ENCODE measurements at places on chromosomes 5 and 9. TPM values are rescaled to one million over a fixed set of nuclear protein-coding genes. Genes with fewer than 3 reads are reported as not detected.

DNA sequence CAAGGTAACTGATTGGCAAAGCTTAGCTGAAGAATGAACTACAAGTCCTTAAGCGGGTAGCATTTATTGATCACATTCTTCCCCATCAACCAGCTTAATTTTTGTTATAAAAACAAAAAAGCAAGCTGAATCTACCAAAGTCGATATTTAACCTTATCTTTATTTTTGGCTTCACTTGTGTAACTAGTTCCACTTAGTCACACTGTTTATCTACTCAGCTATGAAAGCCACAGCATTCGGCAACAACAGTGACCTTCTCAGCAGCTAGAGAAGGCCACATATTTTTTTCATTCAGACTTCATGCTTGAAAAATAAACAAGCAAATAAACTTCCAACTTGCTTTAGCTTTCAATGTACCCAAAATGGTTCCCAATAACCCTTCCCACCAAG, 69.4 kb downstream of the KLHL3 start:
- H3K4me3 ChIP-seq, result no peak overlapping the region
- DNase-seq, result no peak
- H3K27me3 ChIP-seq, result no peaks in the 10 kb centered on the region
- H3K4me1 ChIP-seq, result peaks cover 14% of the 10 kb centered on the region
- no peak overlapping the region for H3K27ac ChIP-seq

Gene ADGRD2
- not detected for total RNA-seq

DNA sequence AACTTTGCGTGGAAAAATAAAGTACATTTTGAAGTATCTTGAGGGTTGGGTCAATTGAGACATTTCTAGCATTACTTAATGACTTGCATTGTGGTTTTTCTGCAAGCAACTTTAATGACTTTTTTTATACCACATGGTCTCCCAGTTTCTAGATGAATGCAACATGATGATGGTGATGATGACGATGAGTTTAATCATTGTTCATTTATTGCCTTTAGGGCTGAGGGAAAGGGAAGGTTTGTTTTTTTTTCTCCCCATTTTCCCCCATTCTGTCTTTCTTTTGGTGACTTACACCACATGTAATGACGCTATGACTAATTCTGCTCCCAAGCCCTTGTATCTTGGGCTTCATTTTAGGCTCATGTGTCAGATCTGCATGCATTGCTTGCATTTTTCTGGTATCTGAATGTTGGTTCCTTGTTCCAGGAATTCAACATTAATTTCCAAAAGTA, 57.7 kb upstream of the NXNL2 start:
- no peaks in the 10 kb centered on the region for H3K4me1 ChIP-seq
- H3K36me3 ChIP-seq, result peaks cover 28% of the 10 kb centered on the region
- H3K27ac ChIP-seq, result no peak overlapping the region
- DNase-seq, result no peak
- no peak overlapping the region for H3K4me3 ChIP-seq

GRCh38 chr9:93667627-93668026, 91.2 kb downstream of the PHF2 start:
- H3K4me3 ChIP-seq, result no peak overlapping the region
- H3K27me3 ChIP-seq, result no peaks in the 10 kb centered on the region
- H3K4me1 ChIP-seq, result no peaks in the 10 kb centered on the region
- peaks cover 33% of the 10 kb centered on the region for H3K36me3 ChIP-seq
- DNase-seq, result peak; percentile 20

Gene EGR1
- total RNA-seq, result 85.6 TPM

DNA sequence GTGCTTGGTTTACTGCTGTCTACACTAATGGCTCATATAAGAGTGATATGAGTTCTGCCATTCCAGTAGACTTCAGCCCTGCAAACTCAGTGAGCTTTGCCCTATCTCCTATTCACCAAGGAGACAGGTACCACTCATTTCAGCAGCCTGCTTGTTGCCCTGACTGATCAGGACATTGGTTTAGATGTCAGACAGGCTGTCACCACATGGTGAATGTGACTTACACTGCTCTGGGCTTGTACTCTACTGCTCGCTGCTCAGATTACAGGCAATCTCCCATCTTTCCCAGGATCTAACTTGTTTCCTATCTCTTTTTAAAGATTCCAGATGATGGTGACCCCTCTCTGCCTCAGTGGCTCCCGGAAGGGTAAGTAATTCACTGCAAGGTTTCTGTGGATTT, 123.3 kb upstream of the RUSC2 start:
- no peak overlapping the region for H3K4me3 ChIP-seq
- H3K4me1 ChIP-seq, result peaks cover 14% of the 10 kb centered on the region
- H3K27ac ChIP-seq, result no peak overlapping the region
- H3K36me3 ChIP-seq, result peaks cover 22% of the 10 kb centered on the region

DNA sequence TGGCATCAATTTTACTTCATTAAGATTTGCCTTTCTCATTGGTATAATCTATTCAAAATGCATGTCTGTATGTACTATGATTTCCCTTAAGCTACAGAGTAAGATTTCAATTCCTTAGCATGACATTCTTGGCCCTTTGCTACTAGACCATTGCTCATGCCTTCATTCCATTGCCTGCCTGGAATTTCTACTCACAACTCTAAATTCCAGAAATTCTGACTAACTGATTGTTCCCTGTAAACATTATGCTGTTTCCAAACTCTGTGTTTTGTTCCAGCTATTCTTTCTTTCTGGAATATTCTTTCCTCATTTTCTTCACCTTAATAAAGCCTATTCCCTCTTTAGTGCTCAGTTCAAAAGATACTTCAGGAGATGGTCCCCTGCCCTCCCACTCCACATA, 568.8 kb upstream of the SEMA6A start:
- H3K4me1 ChIP-seq, result no peaks in the 10 kb centered on the region
- DNase-seq, result no peak
- no peaks in the 10 kb centered on the region for H3K27me3 ChIP-seq
- H3K36me3 ChIP-seq, result no peaks in the 10 kb centered on the region

Gene PCDHB4
- 3.0 TPM for total RNA-seq

Gene RNF208
- total RNA-seq, result 6.7 TPM

DNA sequence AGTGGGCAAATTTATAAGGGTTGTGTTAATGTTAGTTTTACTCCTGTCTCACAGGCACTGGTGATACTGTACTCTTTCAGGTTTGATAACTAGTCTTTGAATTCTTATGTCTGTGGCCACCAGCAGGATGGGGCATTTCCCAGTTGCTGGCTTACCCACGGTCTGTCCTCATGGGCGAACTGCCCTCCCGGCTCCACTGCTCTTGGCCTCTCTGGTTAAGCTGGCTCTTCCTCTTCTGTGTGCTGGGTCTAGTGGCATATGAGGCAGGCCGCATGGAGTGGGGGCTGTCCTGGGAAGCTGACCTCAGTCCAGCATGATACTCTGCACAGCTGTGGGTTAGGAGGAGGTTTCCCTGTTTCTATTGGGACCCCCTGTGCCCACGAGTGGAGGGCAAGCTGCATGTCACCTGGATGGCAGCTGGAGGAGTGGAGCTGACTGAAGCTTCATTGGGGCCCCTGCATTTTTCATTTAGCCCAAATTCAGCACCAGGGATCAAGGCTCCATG, 19.5 kb downstream of the PHF2 start:
- no peak overlapping the region for H3K4me3 ChIP-seq
- peaks cover 35% of the 10 kb centered on the region for H3K4me1 ChIP-seq
- H3K36me3 ChIP-seq, result no peaks in the 10 kb centered on the region
- no peaks in the 10 kb centered on the region for H3K27me3 ChIP-seq

GRCh38 chr9:19255821-19256220, 25.3 kb downstream of the DENND4C start:
- H3K27ac ChIP-seq, result no peak overlapping the region
- H3K27me3 ChIP-seq, result no peaks in the 10 kb centered on the region
- no peak overlapping the region for H3K4me3 ChIP-seq

Gene ADAMTS2
- total RNA-seq, result 16.4 TPM

DNA sequence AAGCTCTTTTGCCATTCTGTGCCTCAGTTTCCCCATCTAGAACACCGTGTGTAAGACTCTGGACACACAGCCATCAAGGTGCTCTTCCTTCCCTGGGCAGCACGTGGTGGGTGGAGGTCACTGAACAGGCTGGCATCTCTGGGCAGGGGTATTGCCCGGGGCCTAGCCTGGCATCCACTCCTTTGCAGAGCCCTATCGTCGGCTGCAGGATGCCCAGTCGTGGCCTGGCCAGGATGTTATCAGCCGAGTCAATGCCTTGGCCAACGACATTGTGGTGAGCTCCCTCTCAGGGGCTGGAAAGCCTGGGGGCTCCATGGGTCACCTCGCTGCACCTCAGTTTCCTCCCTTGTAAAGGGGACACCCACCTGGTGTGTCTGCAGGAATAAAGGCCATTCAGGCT, 4.0 kb downstream of the ADGRD2 start:
- no peaks in the 10 kb centered on the region for H3K4me1 ChIP-seq
- no peak overlapping the region for H3K4me3 ChIP-seq

GRCh38 chr9:107615321-107615720, 125.8 kb upstream of the KLF4 start:
- no peak for DNase-seq
- no peak overlapping the region for H3K4me3 ChIP-seq
- no peaks in the 10 kb centered on the region for H3K4me1 ChIP-seq
- no peak overlapping the region for H3K27ac ChIP-seq

- H3K27me3 ChIP-seq, result no peaks in the 10 kb centered on the region
- no peak overlapping the region for H3K4me3 ChIP-seq
- peak overlapping the region; percentile 65 for H3K27ac ChIP-seq
- peaks cover 17% of the 10 kb centered on the region for H3K4me1 ChIP-seq
Observed at GRCh38 chr5:1543398-1544293, 19.9 kb upstream of the LPCAT1 start.

GRCh38 chr5:61809651-61810050, 477.6 kb downstream of the ZSWIM6 start:
- H3K4me1 ChIP-seq, result no peaks in the 10 kb centered on the region
- H3K27me3 ChIP-seq, result no peaks in the 10 kb centered on the region
- H3K27ac ChIP-seq, result no peak overlapping the region
- H3K36me3 ChIP-seq, result no peaks in the 10 kb centered on the region

Gene AK8
- 0.55 TPM for total RNA-seq

Gene BARHL1
- not detected for total RNA-seq

- no peak for DNase-seq
- peaks cover 94% of the 10 kb centered on the region for H3K36me3 ChIP-seq
- H3K27me3 ChIP-seq, result no peaks in the 10 kb centered on the region
- no peak overlapping the region for H3K27ac ChIP-seq
Observed at GRCh38 chr9:130104491-130105193, 50.9 kb downstream of the GPR107 start.

GRCh38 chr5:81147886-81148571, 85.1 kb upstream of the CKMT2 start:
- H3K36me3 ChIP-seq, result no peaks in the 10 kb centered on the region
- no peak overlapping the region for H3K27ac ChIP-seq
- H3K4me1 ChIP-seq, result no peaks in the 10 kb centered on the region

Gene INPP5E
- 13.0 TPM for total RNA-seq

DNA sequence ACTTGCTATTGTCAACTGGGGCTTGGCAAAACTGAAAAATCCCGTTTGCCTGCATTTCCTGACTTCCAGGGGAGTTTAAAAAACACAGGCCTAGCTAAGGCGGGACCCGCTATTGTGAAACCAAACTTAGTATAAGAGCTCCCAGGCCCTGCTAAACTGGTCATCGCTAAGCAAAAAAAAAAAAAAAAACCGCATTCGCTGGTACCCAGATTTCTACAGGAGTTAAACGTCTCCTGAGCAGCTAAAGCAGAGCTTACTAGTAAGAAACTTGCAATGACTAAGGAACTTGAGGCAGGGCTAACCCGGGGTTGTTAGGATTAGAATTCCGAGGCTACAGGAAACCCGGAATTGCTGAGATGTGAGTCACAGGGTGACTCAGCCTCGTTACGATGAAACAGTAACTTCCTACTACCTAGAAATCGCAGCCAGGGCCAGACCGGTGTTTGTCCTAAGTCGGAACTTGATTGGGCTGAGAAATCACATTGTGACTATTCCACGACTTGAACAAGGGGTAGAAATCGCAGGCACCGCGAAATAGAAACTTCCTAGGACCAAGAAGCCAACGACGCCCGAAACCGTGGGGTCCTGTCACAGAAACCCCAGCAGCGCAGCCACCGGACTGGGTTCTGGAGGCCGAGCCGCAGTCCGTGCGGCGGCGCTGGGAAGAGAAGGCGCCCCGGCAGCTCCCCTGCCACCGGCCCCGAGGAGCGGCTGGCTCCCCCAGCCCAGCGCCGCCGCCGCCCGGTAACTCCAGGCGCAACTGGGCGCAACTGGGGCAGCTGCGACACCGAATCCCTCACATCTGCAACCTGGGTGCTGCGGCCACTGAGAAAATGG, 89.4 kb downstream of the ANXA2R start:
- peak; percentile 71 for DNase-seq
- H3K4me3 ChIP-seq, result peak overlapping the region; percentile 56

DNA sequence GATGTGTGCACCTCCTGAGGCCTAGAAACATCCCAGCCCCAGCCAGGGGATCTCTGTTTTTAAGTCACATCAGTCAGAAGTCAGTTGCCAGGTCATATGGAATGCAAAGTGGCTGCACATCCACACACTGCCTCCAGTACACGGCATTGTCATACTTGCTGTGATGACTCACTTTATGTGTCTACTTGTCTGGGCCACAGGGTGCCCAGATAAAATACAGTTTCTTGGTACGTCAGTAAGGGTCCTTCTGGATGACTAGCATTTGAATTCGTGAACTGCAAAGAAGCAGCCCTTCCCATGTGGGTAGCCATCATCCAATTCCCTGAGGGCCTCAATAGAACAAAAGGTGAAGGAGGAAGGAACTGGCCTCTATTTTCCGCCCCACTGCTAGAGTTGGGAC, 27.7 kb downstream of the AUH start:
- no peak overlapping the region for H3K27ac ChIP-seq
- H3K4me3 ChIP-seq, result no peak overlapping the region
- no peaks in the 10 kb centered on the region for H3K27me3 ChIP-seq
- no peak for DNase-seq
- peaks cover 5% of the 10 kb centered on the region for H3K36me3 ChIP-seq

Gene EDIL3
- 42.4 TPM for total RNA-seq

- DNase-seq, result no peak
- no peaks in the 10 kb centered on the region for H3K36me3 ChIP-seq
- peaks cover 24% of the 10 kb centered on the region for H3K4me1 ChIP-seq
- peaks cover 27% of the 10 kb centered on the region for H3K27me3 ChIP-seq
Observed at GRCh38 chr9:78297672-78297961, 692 bp downstream of the PSAT1 start.

Gene AMBP
- 0.67 TPM for total RNA-seq
